CD4-positive, alpha-beta T cell treated with Interleukin-6 for 4 hours (primary cell): ENCODE measurements at places on chromosomes 11 and 22.

GRCh38 chr11:4662876-4663275, 19.1 kb downstream of the OR51E1 start:
- DNase-seq, result no peak

DNA sequence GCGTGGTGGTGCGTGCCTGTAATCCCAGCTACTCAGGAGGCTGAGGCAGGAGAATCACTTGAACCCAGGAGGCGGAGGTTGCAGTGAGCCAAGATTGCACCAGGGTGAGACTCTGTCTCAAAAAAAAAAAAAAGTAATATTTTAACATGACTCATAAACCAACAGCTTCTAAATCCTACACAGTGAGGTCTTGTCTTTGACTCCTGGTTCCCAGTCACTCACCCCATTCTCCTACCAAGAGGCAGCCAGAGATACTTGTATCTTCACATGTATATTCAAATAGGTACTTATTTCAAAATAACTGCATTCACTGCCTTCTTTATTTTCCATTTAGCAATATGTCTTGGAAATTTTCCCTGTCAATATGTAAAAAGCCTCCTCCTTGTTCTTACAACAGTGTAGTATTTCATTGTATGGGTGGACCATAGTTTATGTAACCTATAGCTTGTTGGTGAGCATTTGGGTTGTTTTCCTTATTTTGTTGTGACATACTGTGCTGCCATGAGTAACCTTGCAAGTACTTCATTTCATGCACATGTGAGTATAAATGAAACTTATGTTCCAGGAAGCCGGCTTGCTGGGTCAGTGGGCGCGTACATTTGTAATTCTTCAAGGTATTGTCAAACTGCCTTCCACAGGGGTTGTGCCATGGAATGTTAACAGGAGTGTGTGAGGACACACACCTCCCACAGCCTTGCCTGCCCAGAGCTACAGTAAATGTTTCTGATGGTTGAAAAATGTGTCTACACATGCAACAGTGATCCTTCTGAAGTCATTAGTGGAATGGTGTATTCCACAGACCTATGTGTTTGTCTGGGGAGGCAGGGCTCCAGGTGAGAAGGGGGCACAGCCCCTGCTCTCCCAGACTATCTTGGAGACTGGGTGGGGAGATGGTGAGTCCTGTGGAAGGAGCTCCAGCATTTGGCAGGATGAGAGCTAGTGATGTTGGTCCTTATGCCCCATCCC, 47.9 kb downstream of the OSBP2 start:
- no peak for DNase-seq

GRCh38 chr11:104572279-104572678, 326.0 kb downstream of the CASP12 start:
- DNase-seq, result no peak

DNA sequence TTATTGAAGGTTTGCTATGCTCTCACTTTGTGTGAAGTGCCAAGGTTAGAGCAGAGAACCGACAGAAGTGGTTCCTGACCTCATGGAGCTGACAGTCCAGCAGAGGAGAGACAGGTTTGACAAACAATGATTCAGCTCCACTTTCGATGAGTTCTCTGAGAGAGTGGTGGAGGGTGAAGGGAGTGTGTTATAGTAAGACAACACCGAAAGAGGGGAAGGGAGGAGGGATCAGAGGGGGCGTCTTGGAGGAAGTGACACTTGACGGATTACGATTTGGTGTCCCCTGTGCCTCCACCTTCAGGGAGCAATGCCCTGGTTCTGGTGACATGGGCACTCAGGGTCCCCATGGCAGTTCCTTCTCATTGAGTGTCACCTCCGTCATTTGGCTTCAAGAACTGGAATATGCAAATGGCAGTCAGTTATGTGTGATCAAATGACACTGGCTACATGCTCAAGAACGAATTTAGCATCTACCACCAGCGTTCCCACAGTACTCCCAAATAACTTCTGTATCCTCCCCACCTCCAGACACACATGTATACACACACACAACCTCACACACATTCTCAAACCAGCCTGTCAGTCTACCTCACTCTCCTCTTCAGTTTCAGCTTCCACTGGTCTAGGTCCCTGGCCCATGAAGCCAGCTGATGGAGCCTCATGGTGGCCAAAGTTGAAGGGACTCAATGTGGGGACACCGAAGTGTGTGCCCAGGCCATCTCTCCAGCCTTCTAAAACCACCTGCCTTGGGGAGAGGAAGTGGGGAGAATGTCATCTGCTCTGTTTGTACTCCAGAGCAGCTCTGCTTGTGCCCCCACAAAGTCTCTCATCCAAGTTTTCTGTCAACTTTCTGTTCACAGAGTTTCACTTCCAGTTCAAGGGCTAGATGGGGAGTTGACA, 31.4 kb upstream of the NUP160 start:
- DNase-seq, result no peak

DNA sequence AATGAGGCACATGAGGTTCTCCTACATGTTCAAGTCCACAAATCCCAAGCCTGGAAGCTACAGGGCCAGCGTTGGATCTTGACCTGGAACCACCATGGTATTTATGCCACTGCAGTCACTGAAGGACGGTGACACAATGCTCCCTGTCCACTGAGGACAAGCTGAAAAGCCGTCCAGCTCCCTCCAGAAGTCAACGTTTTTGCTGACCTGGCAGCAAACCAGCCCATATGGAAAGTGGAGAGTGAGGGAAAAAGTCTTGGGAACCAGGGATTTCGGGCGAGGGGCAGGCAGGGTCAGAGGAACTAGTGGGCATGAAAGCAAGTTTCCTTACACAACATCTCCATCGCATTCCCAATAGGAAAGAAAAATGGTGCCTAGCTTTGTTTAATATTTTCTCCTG, 33.3 kb downstream of the OPCML start:
- DNase-seq, result no peak

GRCh38 chr11:86917589-86917988, 37.6 kb downstream of the FZD4 start:
- no peak for DNase-seq

GRCh38 chr11:65421794-65422632, 585 bp upstream of the NEAT1 start:
- DNase-seq, result peak; percentile 93

DNA sequence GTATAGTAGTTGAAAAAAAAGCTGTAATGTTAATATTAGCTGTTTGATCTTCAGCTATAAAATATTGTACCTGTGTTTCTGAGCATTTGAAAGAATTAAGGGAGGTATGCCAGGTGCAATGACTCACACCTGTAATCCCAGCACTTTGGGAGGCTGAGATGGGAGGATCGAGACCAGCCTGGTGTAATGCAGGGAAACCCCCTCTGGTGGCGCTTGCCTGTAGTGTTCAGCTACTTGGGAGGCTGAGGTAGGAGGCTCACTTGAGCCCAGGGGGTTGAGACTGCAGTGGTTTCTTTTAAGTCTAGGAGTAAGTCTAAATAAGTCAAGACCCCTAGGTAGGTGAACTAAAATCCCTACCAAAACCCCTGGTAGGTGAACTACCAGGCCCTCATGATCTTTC, 37.1 kb downstream of the TAF1D start:
- DNase-seq, result no peak

- no peak for DNase-seq
Measured at GRCh38 chr22:24894998-24895397, 51.5 kb downstream of the LHFPL7 start.

- no peak for DNase-seq
Measured at GRCh38 chr11:66766681-66767080, 37.7 kb upstream of the SPTBN2 start.

GRCh38 chr22:23215294-23216241, 35.3 kb downstream of the BCR start:
- DNase-seq, result no peak

DNA sequence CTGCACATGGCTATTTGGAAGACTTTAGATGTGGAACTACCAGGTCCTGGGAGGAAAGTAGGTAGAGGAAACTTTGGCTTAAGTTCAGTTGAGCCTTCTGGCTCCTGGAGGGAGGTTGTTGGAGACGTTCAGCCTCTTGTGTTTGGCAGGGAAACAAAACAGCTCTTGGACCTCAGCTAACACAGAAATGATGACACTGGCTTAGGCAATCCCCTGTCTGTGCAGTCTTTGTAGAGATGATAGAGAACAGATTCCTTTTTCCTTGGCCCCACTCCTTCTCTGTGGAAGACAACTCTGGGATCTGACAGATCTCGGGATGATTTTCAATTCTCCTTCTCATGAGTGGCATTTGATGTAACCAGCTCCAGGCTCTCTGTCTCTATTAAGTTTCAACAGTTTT, 428.5 kb downstream of the TMEM135 start:
- DNase-seq, result no peak

- DNase-seq, result no peak
Measured at GRCh38 chr11:129803533-129803932, 12.1 kb upstream of the TMEM45B start.

GRCh38 chr11:102276362-102276761, 40.9 kb upstream of the BIRC3 start:
- no peak for DNase-seq

DNA sequence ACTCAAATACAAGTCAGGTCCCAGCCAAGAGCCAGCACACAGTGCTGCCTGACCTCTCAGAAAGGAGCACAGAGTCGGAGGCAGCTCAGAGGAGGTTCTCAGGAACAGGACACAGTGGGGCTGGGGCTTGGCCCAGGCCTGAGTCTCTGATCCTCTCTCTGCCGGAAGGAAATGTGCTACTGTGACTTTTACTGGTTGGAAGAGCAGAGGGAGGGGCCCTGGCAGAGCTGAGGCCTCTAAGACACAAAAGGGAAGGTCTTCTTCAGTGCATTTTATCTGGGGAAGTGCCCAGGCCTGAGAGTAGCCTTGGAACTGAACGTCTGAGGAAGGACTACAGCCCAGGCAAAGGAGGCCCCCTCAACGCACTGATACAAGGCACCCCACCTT, 16.2 kb upstream of the CASTOR1 start:
- DNase-seq, result peak; percentile 73

DNA sequence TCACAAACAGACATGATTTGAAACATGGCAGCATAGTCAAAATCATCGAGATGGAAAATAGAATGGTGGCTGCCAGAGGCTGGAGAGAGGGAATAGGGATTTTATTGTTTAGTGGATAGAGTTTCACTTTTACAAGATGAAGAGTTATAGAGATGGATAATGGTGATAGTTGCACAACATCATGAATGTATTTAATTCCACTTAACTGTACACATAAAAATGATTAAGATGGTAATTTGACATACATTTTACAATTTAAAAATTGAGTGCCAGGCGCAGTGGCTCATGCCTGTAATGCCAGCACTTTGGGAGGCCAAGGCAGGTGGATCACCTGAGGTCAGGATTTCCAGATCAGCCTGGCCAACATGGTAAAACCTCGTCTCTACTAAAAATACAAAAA, 21.2 kb downstream of the TTC28 start:
- no peak for DNase-seq

GRCh38 chr11:5040876-5041275, 5.5 kb upstream of the OR52J3 start:
- no peak for DNase-seq

DNA sequence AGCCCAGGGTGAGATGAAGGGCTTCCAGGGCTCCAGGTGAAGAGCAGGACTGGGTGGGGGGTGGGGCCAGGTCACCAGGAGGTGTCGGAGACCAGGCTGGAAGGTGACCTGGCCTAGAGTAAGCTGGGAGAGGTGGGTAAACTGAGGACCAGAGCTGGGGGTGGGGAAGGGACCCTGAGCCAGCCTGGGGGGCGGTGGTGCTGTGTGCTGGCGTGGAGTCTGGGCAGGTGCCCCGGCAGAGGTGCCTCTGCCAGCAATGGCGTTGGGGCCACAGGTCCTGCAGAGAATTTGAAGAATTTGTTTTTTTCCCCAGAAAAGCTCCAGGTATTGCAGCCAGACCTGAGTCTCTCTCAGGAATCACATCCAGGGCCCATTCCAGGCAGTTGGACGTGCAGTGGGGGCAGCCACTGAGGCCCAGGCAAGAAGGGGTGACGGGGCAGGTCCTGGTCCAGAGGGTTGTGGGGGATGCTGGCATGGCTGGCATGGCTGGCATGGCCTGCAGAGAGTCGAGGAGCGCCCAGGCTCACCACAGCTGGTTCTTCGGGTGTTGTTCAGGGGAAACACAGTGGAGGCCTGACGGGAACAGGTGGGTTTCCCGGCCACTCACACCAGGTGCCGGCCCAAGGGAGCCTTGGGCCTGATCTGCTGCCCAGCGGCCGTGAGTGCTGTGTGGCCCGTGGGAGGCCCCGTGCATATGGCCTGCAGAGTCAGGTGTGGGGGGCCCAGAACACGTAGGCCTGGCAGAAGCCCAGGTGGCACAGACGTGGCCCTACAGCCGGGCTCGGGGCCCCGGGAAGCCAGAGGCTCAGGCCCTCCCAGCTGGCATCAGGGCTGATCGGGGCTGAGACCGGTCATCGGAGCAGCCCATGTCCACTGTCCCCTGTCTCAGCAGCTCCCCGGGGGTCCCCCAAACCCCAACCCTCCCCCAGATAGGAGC, 6.4 kb upstream of the MUC6 start:
- no peak for DNase-seq

GRCh38 chr11:7020183-7020917, at the start of the genes NLRP14 and ZNF214:
NLRP14 (plus strand) TSS chr11:7020479; CDS start chr11:7038587, 18,108 bp downstream.
ZNF214 (minus strand) TSS chr11:7020346; CDS start chr11:7002835, 17,511 bp downstream.
- DNase-seq, result no peak

GRCh38 chr11:123581651-123582399, 72.6 kb downstream of the SCN3B start:
- no peak for DNase-seq

GRCh38 chr11:86222081-86222480, 22.5 kb upstream of the EED start:
- no peak for DNase-seq

DNA sequence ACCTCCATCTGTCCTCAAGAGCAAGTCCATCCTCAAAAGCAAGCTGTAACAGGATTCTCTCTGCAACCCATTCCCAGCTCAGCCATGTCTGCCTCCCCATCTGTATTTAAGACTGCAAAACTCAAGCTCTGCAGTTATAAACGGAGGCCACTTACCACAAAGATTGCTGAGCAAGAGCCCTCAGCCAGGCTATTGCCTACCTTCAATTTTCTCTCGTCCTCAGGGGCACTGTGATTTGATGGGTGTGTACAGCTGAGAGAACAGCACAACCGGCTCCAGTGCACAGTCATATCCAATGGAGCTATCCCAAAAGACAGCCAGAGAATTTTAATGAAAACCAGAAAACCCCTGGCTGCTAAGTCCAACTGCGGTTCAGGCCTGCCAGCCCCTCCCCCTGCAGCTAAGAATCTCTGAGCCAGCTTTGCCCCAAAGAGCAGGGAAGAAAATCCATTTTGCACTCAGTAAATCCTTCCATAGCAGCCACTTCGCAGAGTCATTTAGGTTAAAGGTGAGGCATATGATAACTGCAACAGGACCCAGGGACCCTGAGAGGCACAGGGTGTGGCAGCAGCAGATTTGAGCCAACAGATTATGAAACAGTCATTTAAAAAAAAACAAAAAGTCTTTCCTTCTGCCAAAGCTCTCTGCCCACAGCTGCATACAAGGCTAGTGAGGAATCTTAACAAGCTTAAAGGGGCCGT, 37.6 kb downstream of the RAB30 start:
- no peak for DNase-seq

GRCh38 chr11:6438979-6439571, 1.7 kb downstream of the HPX start:
- peak; percentile 64 for DNase-seq

- DNase-seq, result no peak
Measured at GRCh38 chr11:126781942-126782341, 218.6 kb downstream of the KIRREL3 start.

- no peak for DNase-seq
Measured at GRCh38 chr11:18523084-18523483, 3.7 kb downstream of the TSG101 start.

GRCh38 chr22:39257901-39258475, 13.2 kb upstream of the PDGFB start:
- no peak for DNase-seq

GRCh38 chr11:119087747-119088241, 3.1 kb downstream of the HMBS start:
- DNase-seq, result no peak
